ENCODE measurements at places on chromosomes 5 and 9.

DNA sequence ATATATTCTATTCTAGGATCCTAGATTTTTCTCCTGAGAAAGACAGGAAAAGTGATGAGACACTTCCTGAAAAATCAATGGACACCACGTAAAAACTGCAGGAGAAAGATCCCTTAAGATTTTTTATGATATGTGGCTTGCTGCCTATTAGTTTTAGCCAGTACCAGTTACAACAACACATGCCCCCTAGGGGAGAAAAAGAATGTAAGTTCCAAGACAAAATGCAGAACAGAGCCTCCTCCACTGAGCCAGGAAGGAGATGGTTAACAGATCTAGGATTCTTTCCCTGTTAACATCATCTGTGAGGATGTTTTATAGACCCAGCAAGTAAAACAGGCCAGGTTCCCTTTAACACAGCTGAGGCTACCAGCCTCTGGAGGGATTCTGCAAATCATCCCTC is 574.7 kb downstream of the TLE4 start:
- DNase-seq = no peak

- DNase-seq = no peak
Observed at GRCh38 chr5:37701868-37702267, 138.0 kb downstream of the GDNF start.

GRCh38 chr5:181052672-181053487 is 12.8 kb downstream of the BTNL9 start:
- no peak for DNase-seq

- no peak for DNase-seq
Observed at GRCh38 chr9:16830806-16831205, 39.7 kb downstream of the BNC2 start.

DNA sequence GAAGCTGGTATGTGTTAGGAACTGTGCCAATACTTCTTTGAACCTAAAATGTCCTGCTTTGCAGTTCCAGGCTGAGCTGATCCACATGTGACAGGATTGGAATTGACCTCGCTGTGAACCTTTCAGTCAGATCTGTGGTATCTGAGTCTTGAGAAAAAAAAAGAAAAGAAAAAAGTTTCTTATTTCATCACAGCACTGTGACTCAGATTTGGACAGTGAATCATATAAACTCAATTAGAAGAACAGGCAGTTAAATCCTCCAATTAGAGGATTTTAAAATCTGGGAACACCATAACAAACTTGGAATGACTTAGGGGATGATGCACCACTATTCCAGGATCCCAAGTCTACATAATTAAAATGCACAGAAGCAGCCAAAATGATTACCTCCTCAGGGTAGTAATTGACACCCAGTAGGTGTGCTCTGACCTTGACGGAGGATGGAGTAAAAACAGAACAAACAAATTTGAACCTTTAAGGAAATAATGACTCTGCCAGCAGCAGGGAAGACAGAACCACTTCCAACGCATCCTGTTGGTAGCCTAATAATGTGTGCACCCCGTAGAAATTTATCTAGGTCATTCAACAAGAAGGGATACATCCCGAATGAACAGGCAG is 57.8 kb upstream of the RAI14 start:
- no peak for DNase-seq

DNA sequence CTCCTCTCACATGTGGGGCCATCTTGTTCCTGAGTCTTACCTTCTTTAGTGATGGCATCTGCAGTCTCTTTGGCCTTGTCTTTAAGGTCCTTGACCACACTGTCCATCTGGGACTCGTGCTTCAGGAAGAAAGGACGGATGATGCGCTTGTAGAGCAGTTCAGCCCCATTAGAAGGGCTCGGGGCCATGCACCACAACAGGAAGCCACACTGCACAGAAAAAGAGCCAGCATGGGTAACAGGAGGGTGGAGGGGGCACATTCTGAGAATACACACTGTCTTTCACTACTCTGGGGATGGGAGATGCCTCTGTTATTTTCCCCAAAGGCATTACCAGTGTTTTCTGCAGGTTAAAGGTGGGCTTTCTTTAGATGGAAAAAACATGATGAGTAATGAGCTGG is 25.9 kb downstream of the SRP19 start:
- DNase-seq = no peak

- no peak for DNase-seq
Observed at GRCh38 chr5:145619806-145620310, 215.3 kb downstream of the PRELID2 start.

All from NCI-H1436 treated with DMSO at 0.1 percent for 48 hours (cell line).